ENCODE measurements at places on chromosomes 4 and X.

- DNase-seq = peak; percentile 33
Measured at GRCh38 chr4:168318266-168318895, at the start of gene DDX60. Gene DDX60 (minus strand): TSS chr4:168318752. CDS start chr4:168311259, 7,493 bp downstream.

GRCh38 chr4:159483110-159483781 is 380.4 kb downstream of the RAPGEF2 start:
- no peak for DNase-seq

GRCh38 chr4:83855044-83855443 is 319.1 kb downstream of the GPAT3 start:
- no peak for DNase-seq

DNA sequence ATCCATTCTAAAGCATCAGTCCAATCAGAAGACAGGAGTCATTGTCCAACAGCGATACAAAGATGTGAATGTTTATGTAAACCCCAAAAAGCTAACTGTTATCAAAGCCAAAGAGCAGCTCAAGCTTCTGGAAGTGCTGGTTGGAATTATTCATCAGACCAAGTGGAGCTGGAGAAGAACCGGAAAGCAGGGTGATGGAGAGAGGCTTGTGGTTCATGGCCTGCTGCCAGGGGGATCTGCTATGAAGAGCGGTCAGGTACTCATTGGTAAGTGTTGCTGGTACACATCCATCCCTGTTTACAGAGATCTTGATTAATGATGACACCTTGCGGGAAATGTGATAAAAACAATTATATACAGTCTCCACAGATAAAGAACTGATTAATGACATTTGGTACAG is 11.0 kb downstream of the INTU start:
- no peak for DNase-seq

- DNase-seq = no peak
Measured at GRCh38 chr4:160136021-160136420, 1033.1 kb downstream of the RAPGEF2 start.

- no peak for DNase-seq
Measured at GRCh38 chr4:73668782-73669201, 48.6 kb upstream of the RASSF6 start.

DNA sequence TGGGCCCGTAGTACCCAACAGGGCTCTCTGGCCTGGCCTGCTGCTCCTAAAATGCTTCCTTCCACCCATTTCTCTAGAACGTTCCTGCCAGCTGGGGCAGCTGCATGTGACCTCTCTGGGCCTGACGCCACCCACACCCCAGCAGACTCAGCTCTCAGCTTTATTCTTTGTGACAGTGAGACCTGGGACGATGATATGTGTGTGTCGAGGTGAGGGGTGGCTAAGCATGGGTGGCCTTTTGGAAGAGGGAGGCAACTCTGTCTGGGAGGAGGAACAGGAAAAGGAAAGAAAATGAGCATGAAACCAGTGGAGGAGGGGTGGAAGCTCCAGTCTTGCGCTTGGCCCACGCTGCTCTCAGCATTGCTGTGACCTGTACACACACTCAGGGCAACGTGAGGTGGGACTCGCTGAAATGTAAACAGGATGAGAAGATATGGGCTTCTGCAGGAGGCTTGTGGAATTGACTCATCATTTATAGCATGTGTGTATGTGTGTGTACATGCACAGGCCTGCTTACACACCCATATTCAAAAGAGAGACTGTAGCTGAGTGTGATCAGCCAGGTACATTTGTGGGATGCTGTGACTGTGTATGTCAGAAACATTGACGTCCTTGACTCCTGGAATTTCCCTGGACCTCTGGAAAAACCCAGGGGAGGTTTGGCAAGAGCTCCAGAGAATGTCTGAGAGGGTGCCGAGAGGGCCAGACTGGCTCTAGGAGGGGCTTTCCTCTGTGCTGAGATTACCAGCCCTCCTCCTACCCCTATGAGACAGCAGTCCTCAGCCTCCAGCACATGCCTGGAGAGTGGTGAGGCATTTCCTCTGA is 137.9 kb downstream of the PJA1 start:
- no peak for DNase-seq

GRCh38 chrX:53939127-53939526 is 105.1 kb downstream of the PHF8 start:
- DNase-seq = no peak

- no peak for DNase-seq
Measured at GRCh38 chr4:8294775-8295174, 25.2 kb downstream of the HTRA3 start.

DNA sequence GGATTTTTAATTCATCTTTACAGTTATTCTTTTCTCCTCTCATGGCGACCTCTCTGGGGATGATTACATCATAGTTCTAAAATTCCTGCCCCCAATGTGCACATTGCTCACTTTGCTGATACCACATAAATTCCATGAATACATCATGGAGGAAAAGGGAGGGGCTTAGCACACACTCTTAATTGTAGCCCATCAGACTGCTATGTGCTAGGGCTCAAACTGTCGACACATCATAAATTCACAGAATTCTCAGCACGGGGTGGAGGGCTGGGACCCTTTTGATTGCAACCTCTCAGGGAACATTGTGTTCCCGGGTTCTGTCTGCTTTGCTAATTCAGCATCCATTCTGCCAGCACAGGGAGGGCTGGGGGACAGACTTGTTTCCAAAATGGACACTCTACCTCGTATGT is 592.9 kb downstream of the BCOR start:
- no peak for DNase-seq

DNA sequence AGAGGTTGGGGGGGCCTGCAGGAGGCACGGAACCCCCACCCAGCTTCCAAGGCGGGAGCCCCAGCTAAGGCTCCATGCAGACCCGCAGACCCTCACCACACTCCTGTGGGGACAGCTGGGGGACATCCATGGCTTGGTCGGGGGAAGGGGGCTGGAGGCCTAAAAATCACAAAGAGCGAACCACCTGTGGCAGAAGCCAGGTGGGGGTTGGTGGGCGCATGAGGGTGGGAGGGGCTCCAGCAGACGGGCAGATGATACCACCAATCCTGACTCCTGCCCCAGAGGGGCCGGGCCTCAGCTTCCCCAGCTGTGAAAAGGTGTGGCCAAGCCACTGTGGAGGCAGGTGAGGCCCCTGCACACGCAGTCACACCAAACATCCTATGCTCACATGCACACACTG is 111.6 kb downstream of the FAM53A start:
- no peak for DNase-seq

GRCh38 chr4:148445860-148446330 is 3.7 kb upstream of the NR3C2 start:
- DNase-seq = no peak

DNA sequence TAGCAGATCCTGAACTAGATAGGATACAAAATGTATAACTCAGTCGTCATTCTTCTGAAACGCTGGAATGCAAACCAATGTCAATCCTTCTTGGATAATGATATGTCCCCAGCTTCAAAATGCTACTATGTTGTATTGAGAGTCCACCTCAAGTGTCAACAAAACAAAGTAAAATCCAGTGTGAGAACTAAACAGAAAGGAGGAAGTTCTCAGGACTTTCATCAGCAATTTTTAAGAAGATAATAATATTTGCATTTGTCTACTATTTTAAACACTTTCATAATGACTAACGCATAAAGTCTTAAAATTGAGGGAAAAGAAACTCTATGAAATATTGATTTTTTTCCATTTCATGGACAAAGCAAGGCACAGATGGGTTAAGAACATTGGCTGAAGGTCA is 36.3 kb downstream of the SOD3 start:
- no peak for DNase-seq

- DNase-seq = no peak
Measured at GRCh38 chrX:10854594-10854993, 234.2 kb upstream of the MID1 start.

DNA sequence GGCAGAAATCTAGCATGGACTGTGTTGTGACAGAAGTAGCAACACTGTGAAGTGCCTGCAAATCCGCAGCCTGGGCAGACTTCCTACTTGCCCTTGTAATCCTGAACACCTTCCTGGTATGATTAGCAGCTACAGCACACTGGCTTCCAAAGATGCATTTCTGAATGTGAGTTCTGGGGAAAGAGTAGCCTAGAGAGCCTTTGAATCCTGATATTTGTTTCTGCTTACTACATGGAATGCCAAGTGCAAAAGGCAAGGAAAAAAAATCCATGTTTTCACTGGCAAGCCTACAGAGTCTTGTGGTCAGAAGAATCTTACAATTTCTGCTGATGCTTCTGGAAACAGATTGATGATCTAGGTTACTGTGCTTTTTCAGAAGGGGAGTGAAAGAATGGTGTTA is 223.7 kb downstream of the COL25A1 start:
- DNase-seq = no peak

- no peak for DNase-seq
Measured at GRCh38 chr4:169159624-169160171, 111.1 kb downstream of the SH3RF1 start.

DNA sequence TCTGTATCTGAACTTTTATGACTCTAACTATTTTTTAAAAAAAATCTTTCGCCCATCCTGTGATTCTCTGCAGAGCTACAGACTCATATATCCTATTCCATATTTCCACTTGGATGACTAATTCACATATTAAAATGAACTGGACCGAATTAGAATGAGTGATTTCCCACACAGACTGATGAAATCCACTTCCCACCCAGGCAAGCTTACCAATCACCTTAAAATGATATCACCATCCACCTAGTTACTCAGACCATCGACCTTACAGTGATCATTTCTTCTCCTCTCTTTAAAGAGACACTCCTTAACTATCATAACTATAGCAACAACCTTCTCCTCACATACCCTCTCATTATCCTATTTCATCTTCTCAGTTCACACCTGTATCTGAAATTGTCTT is 34.1 kb upstream of the GUCY1B1 start:
- DNase-seq = no peak

- DNase-seq = no peak
Measured at GRCh38 chr4:113837397-113837796, 75.9 kb upstream of the CAMK2D start.

- DNase-seq = no peak
Measured at GRCh38 chrX:7263961-7264360, 116.0 kb upstream of the PUDP start.

DNA sequence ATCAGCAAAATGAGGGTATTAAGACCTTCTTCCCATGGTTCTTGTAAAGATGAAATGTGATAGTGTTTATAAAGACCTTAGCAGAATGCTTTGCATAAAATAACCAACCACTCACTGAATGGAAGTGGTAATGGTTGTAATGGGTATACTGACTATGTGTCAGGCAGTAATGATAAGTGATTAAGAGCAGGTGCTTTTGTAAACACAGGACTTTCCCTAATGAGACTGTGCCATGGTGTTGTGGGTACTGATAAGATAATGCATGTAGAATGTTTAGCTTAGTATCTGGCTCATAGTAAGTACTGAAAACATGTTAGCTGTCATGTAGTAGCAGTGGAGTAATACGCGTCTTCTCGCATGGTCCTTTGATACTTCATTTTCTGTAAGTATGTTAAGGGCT is 6.9 kb downstream of the LSM6 start:
- DNase-seq = no peak

GRCh38 chrX:40174854-40175510 is 77.2 kb upstream of the BCOR start:
- no peak for DNase-seq

Data from stimulated activated CD4-positive, alpha-beta T cell treated with anti-CD3 and anti-CD28 coated beads, Interleukin-1b, Interleukin-23, amount 100 ng/mL, for 1 hour (primary cell).